ENCODE measurements at places on chromosomes 6 and 20.
A peak's percentile ranks its signal among the peaks of the same experiment; 100 is the strongest.

DNA sequence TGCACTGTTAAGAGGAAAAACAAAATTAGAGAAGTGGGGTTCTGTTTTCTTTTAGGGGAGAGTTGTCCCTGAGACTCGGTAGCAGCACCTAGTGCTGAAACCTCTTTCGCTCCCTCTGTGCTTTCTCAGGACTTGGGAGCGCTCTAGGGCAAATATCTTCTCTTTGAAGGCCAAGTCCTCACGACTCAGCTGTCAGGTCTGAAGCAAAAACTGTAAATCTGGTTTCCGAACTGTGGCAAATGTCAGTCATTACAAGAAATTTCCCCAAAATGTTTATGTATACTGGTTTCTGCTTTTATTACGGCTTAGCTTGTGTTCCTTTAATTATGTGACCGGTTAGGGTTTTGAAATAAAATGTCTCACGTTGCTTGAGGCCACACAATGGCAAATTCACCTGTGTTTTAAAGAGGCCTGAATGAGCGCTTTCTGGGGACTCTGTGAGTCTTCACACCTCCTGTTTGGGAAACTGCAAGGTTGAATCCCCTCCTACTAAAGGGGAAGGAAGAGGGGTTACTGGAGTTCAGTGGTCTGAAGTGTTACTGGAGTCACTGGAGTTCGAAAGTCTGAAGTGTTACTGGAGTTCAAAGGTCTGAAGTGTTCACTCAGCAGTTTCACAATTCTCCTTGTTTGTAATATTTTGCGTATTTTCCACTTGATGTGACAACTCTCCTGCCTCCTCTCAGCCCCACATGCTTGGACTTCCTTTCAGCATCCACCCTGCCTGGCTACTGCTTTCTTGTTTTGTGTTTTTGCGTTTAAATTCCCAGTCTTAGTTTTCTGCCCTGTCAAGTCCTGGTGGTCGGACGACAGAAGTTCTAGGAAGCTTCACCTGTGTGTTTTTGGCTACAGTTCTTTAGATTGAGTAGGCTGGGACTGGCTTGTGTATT is 1.6 kb downstream of the SMPDL3A start:
- no peak for DNase-seq

DNA sequence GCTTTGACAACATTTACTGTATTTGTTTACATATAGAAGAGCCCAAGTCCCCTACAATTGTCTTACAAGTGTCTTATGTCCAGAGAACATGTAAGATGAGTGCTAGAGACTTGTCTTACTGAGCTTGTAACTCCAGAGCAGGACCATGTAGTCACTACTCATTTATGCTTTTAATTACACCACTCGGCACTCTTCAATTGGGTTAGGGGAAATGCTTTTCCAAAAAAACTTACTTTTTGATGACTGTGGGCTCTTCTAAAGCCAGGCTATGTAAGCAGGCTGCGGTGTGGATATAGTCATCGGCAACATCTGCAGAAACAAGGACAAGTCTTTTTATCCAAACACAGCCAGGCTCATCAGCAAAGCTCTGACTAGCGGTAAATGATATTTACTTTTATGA is 18.7 kb downstream of the SNX5 start:
- DNase-seq = no peak

DNA sequence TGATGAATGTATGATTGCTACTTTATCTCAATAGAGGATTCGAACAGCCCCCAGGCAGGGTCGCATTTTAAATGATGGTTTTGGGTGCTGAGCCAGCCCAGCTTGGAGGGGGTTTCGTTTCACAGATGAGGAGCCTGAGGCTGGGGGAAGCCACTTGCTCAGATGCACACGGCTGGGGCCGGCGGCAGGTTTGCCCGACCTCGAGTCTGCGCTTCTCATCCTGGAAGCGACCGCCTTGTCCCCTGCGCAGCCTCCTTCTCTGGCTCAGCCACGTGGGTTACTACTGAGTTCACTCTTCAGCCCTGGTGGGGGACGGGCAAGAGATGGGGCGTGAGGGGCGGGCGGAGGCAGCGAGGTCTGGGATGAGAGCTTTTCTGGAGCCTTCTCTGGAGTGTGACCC is 25.3 kb downstream of the NTSR1 start:
- no peak for DNase-seq

GRCh38 chr6:143063631-143064030 is 2.9 kb downstream of the AIG1 start:
- DNase-seq = no peak

GRCh38 chr20:41738604-41739206 is 120.5 kb upstream of the CHD6 start:
- peak; percentile 6 for DNase-seq

GRCh38 chr6:148769304-148769968 is 22.6 kb downstream of the UST start:
- DNase-seq = no peak

DNA sequence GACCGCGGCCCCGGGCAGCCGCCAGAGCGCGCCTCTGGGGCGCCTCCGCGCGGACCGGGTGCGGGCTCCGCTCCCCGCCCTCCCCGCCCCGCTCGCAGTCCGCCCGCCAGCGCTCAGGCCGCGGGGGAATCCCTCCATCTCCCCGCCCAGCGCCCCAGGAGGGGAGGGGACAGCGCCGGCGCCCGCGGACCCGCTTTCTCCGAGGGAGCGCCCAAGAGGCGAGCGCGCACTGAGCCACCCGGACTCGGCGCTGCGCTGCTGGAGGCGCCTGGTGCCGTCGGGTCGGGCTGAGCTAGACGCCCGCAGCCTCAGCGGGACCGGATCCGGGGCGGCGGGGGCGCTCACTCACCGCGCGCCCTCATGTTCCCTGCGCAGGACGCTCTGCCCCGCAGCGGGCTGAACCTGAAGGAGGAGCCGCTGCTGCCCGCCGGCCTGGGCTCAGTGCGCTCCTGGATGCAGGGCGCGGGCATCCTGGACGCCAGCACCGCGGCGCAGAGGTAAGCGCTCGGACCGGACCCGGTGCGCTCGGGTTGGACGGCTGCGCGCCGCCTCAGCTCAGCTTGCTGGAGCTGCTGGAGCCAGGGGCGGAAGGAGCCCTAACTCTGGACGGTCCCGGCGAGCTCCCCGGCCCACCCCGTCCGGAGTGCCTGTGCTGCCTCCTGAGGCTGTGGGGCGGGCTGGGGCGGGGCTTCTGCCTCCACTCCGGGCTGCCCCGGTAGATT is 867 bp downstream of the EBF4 start:
- peak; percentile 67 for DNase-seq

DNA sequence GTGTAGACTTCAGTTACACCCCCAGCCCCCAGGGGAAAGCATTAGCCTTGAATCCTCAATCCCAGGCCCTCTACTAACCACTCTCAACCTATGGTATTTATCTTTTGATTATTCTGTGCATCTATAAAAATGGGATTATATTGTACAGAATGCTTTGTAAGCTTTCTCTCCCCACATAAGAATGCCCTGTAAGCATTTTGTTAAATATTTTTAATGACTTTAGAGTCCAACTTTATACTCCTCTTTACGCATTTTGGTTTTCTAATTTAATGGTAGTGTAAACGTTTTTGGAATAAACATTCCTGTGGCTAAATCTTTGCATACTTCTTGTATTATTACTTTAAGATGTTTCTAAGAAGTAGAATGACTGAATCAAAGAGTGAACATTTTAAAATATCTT is 35.4 kb downstream of the FBXO9 start:
- no peak for DNase-seq

DNA sequence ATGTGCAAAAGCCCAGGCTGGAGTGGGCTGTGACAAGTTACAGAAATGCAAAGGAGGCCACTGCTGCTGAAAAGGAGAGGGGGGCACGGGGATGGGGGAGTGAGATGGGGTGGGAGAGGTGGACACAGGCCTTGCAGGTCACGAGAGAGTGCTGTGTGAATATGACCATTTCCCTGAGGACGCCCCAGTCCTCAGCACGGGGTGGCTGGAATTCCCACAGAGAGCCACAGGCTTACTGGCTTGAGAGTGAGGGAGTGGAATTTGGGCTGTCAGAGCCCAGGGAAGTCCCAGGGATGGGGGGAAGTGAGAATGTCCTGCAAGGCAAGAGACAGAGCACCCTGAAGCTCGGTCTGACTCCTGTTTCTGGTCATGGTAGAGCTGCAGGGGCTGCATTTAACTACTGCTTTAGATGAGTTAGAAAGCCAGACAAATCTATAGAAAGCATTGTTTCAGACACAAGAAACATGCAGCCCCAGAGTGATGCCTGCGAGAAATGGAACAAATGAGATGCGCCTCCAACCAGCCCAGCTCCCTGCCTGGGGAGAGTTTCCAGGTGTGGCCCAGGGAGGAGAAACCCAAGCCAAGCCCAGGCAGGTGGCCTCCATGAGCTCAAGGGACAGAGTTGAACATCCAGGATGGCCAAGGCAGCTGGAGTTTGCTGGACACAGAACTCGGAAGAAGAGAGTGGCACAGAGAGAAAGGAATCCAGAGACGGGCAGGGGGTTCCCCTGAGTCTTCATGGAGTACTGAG is 30.5 kb downstream of the NPEPL1 start:
- DNase-seq = no peak

DNA sequence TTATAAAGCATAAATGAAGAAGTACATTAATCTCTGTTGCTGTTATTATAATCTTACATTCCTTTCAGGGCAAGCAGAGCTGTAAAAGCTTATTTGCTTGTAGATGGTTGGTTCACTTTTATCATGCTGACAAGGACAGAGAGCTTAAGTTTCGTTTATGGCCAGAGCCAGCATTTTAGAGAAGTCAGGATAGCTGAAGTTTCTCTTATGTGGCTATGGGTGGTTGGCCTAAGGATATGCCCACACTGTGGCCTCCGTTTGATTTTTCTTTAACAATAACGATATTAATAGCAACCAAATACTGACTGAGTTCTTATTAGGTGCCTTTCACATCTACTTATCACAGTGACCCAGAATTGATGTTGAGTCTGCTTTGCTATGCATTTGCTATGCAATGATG is 78.5 kb downstream of the FARS2 start:
- no peak for DNase-seq

- DNase-seq = no peak
These were observed 100.4 kb upstream of the NAA20 start for GRCh38 chr20:19916531-19917485.

Measured in nucleus accumbens (tissue), 56 donors.